Peyer's patch (tissue), 4 donors: ENCODE measurements at places on chromosomes 11 and 22.

DNA sequence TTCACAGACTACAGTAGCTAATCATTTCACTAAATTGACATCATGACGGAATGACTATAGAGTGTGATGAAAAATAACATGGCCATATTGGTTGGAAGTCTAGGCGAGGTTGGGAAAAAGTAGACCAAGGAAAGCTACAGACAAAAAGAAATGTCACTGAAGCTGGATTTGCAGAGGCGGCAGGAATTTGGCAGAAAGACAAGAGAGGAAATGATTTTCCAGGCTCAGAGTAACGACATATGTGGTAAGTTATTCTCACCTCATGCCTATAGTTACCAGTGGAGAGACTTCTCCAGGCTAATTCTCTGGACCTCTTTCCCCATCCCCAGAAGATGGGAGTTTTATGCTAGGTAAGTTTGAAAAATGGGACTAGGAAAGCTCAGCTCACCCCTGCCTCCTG, 1005.8 kb upstream of the CCDC90B start:
- no peak for DNase-seq

DNA sequence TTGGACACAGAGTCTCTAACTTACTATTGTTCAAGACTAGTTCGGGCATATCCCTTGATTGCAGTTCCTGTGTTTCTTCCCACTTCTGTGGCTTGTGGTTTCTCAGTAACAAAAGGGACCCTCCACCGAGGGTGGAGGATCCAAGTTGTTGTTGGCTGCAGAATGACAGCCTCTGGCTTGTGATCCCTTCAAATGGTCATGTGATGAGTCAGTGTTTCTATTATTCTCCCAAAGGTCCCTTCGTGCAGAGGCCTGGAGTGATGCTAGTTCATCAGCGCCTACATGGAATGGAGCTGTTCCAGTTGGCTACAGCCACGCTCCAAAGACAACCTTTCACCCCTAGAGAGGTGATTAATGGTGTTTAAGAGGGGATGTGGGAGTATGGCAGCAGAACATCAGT, 2.6 kb upstream of the VWCE start:
- DNase-seq, result no peak

- no peak for DNase-seq
Observed at GRCh38 chr11:86811637-86812321, 11.4 kb downstream of the PRSS23 start.

DNA sequence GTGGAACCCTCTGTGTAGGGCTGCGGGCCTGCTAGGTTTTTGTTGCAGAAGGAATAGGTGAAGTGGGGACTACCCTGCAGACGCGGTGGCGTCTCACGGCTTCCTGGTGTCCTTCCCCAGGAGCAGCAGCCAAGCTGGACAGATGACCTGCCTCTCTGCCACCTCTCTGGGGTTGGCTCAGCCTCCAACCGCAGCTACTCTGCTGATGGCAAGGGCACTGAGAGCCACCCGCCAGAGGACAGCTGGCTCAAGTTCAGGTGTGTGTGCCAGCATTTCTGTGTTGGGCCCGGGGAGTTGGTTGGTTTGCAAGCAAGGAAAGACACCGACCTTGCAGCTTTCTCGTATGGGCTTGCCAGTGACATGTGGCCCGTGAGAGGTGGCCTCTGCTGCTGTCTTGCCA, 15.3 kb downstream of the TAB1 start:
- no peak for DNase-seq

DNA sequence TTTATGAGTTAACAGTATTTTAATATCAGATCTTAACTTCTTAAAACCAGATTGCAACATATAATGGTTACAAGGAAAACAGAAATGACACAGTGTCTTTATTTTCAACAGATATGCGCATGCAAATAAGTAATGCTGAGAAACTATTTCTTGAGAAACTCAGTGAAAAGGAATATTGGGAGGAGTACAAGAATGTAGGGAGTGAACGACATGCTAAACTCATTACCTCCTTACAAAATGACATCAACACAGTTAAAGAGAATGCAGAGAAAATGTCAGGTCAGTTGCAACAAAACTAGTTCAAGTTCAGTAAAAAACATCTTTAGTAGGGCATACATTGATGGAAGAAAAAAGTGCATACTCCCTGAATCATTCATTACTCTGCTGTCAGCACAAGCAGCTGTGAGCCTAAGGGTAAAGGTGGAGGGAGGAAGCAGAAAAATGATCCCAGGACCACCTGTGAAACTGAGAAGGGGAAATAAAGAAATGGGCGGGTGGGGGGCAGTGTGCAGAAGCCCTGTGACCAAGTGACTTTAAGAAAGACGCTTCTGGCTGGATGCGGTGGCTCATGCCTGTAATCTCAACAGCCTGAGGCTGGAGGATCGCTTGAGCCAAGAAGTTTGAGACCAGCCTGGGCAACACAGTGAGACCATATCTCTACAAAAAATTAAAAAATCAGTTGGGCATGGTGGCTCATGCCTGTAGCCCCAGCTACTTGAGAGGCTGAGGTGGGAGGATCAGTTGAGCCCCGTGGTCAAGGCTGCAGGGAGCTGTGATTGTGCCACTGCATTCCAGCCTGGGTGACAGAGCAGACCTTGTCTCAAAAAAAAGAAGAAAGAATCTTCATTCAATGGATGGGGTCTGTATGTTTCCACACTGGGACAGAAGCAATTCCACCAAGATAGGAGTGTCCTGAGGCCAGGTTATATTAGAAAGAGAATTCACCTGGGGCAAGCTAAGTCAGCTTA, 31.2 kb downstream of the CCDC83 start:
- no peak for DNase-seq

- no peak for DNase-seq
Observed at GRCh38 chr11:14396273-14396672, 37.3 kb upstream of the RRAS2 start.

DNA sequence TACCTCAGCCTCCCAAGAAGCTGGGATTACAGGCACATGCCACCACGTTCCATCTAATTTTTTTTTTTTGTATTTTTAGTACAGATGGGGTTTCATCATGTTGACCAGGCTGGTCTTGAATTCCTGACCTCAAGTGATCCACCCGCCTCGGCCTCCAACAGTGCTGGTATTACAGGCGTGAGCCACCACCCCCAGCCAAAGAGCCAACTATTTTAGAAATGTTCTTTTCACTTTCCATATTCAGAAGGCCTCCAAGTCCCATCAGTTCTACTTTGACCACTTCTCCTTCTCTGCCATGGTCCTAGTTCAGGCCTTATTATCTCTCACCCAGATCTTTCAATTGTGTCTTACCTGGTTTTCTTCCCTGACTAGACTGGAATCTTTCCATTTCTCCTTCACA, 48.2 kb downstream of the CCDC83 start:
- DNase-seq, result no peak

- no peak for DNase-seq
Observed at GRCh38 chr22:30392661-30393321, 4.0 kb upstream of the SEC14L2 start.

GRCh38 chr11:109772892-109773291, 320.3 kb upstream of the ZC3H12C start:
- no peak for DNase-seq

- DNase-seq, result no peak
Observed at GRCh38 chr22:43592476-43592875, 180.7 kb downstream of the MPPED1 start.

GRCh38 chr11:96865020-96865419, 475.2 kb downstream of the JRKL start:
- no peak for DNase-seq

GRCh38 chr11:81203876-81204275, 1529.8 kb downstream of the FAM181B start:
- DNase-seq, result no peak

DNA sequence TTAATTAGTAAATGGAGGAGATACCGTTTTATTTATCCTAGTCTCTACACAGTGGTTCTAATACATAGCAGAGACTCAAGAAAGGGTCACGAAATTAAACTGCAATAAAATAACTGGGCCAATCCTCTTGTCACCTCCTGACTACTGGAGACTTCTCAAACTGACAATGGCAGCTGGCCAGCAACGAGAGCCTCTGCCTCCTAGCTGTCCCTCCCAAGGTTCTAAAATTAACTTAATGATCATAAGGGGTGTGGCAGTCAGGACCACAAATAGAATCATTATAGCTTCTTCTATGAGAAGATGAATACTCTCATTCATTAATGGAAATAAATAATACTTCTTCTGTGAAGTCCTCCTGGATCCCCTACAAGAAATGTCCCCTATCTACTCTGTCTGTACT, 63.8 kb upstream of the APOA1 start:
- DNase-seq, result no peak

- no peak for DNase-seq
Observed at GRCh38 chr11:90512846-90513245, 290.0 kb upstream of the CHORDC1 start.

DNA sequence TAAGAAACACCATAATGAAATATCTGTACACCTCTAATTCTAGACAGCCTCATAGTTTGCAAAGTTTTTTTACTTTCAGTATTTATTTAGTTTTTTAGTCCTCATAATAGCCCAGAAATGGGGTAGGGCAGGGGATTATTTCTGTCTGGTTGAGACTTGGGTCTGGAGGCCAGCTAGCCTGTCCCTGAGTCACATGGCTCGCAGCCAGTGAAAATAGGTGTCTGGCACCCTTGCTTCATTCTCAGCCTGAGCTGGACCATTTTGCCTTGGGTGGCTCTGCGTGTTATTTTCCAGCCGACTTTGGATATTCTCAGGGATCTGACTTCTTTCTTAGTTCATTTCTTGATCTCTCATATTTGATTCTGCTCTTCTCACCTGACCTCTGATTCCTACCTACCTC, 123.9 kb upstream of the NARS2 start:
- DNase-seq, result no peak

DNA sequence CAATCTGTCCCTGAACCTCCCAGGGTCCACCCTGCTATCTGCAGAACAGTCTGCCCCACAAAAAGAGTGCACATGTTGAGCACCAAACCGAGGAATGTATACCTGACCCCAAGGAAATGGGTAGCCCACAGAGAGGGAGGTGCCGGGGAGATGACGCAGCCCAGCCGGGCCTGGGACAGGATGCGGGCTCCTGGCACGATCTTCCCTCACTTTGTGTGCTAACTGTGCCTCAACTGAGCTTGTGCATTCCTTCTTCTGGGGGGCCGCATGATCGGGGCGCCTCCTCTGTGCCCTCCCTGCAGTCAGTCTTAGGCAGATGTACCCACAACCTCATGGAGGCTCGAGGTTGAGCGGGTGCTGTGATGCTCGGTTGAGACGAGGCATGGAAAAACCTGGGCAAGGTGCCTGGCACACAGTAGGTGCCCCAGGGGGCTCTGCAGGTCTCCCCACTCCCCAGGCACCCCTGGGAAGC, 2.4 kb downstream of the GAS2L1 start:
- DNase-seq, result peak; percentile 63

- no peak for DNase-seq
Observed at GRCh38 chr11:7494086-7494745, 8.9 kb downstream of the OLFML1 start.

DNA sequence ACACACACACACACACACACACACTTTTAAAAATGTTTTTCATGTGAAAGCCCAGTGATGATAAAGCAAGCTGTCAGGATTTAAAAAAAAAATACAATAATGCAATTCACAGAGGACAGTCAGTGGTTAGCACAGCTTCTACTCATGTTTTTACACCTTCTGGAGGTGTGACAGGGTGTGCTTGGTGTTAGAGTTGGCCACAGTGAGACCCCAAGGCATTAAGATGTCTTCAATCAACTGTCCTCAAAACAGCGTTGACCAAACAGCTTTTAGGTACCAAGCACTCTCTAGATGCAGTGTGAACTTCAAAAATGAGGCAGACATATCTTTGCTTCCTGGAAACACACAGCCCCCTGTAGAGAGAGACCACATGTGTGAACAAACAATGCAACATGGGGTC, 166.4 kb upstream of the TBCEL start:
- DNase-seq, result no peak

GRCh38 chr11:35111161-35112055, 27.6 kb upstream of the CD44 start:
- DNase-seq, result no peak

DNA sequence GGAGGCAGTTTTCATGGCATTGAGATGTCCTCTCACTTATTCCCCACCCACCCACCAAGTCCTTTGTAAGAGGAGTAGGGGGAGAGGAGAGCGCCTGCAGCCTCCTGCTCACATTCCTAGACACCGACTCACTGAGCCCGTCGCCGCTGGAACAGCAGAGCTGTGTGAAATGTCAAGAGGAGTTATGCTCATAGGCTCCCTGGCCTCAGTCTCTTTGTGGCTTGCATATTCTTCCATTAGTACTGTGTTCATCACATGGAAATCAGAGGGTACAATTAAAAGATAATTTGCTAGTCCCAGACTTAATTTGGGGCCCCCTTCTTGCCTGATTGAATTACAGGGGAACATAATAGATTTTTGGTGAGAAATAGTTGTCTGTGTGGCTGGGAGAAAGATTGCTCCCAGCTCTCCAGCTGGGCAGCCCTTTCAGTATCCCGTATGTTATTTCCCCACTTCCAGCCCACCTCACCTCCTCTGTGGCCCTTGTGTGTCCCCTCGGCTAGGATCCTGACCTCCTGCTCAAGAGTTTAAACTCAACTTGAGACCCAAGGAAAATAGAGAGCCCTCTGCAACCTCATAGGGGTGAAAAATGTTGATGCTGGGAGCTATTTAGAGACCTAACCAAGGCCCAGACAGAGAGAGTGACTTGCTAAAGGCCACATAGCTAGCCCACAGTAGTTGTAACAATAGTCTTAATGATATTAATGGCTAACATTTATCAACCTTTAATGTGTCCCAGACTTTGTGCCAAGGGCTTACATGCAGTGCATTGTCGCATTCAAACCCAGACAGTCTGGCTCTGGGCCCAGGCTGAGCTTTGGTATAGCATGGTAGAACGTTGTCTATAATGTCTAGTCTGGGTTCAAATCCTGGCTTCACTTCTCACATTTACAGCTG, 32.2 kb downstream of the LIMK2 start:
- no peak for DNase-seq

- DNase-seq, result peak; percentile 50
Observed at GRCh38 chr11:63872800-63873197, 33.9 kb downstream of the MARK2 start.

GRCh38 chr22:29211066-29211465, 5.4 kb downstream of the EMID1 start:
- DNase-seq, result no peak

- DNase-seq, result peak; percentile 21
Observed at GRCh38 chr22:18984564-18984963, 48.5 kb upstream of the PRODH start.

DNA sequence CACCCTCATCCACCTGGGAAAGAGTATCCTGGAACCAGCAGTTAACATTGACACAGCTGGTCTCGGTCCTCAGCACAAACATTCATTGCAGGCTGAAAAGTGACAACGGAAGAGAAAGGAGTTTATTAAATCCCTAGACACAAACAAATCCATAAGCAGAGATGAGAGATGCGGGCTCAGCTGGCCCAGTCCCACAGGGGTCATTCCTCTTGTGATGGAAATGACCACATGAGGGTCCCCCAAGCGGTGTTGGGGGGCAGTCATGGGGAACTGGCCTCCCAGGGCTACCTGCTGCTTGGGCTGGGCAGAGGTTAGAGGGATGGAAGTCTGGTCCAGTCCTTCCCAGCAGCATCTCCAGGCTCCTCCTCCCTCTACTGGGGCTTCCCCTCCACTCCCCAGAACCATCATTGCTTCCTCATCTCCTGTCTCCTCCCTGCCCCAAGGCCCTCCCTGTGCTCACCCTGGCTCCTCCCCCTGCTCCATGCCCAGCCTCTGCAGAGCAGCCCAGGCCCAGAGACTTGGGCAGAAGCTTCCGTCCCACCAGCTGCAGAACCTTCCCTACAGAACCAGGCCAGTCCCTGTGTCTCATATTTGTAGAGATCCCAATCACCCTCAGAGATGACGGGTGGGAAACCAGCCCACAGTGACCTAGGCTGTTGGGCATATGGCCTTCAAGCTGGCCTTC, 5.4 kb upstream of the IGLL5 start:
- DNase-seq, result no peak

GRCh38 chr11:128294671-128295050, 292.7 kb downstream of the ETS1 start:
- no peak for DNase-seq
